GM13976 (cell line): ENCODE measurements at places on chromosomes 4 and X.

DNA sequence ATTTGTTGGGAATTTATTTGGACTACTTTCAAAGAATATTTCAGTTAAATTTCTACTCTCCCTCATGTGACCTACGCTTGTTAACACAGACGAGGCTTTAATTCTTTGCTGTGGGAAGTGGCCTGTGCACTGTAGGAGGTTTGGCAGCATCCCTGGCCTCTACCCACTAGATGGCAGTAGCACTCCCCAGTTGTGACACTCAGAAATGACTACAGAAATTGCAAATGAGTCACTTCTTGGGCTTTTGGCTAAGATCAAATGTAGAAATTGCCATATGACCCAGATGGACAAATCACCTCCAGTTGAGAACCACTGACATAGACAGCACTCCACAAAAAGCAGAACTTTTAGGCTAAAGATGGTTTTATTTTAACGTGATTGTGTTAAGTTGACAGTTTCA lies 22.1 kb downstream of the PIR start:
- DNase-seq, result peak; percentile 51

DNA sequence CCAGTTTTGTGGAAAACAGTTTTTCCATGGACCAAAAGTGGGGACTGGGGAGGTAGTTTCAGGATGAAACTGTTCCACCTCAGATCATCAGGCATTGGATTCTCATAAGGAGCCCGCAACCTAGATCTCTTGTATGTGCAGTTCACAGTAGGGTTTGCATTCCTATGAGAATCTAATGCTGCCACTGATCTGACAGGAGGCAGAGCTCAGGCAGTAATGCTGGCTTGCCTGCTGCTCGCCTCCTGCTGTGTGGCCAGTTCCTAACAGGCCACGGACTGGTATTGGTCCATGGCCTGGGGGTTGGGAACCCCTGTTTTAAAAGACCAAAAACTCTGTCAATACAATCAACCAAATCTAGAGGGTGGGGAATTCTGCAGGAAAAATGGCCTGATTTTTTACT lies 100.0 kb upstream of the EOLA2 start:
- DNase-seq, result no peak

- DNase-seq, result no peak
Observed at GRCh38 chr4:76058888-76059426, 15.6 kb upstream of the ART3 start.

DNA sequence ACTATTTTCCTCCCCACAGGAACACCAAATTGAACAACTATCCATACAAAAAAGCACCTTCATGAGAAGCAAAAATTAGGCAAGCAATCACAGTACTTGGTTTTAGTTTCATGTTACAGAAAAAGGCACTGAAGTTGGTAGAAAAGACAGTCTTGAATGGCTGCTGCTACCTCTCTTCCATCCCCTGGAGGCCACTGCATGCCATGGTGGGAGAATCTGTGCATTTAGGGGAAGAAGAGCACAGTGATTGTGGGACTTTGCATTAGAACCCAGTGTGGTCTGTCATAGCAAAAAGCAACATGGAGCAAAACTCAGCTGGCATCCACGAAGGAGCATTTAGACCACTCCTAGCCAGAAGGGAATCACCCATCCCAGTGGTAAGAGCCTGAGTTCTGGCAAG lies 941.9 kb downstream of the PCDH18 start:
- no peak for DNase-seq

- peak; percentile 33 for DNase-seq
Observed at GRCh38 chr4:26307037-26307800, 13.6 kb upstream of the RBPJ start.

DNA sequence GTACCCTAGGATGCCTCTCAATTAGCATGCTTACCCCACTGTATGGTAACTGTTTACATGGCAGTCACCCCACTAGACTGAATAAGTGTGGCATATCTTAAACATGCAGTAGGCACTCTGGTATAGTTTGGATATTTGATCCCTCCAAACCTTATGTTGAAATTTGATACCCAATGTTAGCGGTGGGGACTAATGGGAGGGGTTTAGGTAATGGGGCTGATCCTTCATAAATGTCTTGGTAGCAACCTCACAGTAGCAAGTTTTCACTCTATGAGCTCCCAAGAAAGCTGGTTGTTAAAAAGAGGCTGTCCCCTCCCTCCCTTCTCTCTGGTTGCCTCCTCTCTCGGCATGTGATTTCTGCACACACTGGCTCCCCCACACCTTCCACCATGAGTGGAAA lies 10.1 kb downstream of the TMEM150C start:
- no peak for DNase-seq

- no peak for DNase-seq
Observed at GRCh38 chr4:38315286-38315685, 348.7 kb upstream of the KLF3 start.

DNA sequence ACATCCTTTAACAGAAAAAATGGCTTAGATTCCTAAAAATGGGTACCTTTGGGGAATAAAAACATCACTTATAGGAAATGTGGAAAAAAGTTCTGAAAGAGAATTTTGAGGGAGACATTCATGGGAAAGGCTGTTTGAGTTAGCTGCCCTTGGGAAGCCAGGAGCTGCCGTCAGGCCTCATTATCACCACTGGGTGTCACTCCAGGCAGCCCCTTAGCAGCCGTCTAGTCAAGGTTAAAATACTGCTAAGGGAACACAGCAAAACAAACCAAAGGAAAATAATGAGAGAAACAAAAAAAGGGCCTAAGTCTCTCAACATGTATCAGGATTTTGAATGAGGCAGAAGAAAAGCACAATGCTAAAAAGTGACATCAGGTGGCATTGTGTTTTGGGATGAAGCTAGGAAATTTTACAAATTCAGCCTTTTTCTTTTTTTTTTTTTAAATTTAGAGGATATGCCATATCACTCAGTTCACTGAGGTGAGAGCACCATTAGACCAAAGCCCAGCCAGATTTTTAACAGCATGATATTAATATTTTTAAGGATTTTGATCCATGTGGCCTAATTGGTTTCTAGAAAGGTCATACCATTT lies 235.3 kb downstream of the GPAT3 start:
- DNase-seq, result peak; percentile 17

- peak; percentile 75 for DNase-seq
Observed at GRCh38 chr4:139214039-139214534, 37.1 kb upstream of the ELF2 start.

- DNase-seq, result no peak
Observed at GRCh38 chr4:117968606-117969005, 65.7 kb upstream of the NDST3 start.

GRCh38 chr4:41879552-41879951 lies 55.7 kb upstream of the TMEM33 start:
- no peak for DNase-seq

GRCh38 chr4:112800001-112800400 lies 163.1 kb downstream of the LARP7 start:
- DNase-seq, result no peak

DNA sequence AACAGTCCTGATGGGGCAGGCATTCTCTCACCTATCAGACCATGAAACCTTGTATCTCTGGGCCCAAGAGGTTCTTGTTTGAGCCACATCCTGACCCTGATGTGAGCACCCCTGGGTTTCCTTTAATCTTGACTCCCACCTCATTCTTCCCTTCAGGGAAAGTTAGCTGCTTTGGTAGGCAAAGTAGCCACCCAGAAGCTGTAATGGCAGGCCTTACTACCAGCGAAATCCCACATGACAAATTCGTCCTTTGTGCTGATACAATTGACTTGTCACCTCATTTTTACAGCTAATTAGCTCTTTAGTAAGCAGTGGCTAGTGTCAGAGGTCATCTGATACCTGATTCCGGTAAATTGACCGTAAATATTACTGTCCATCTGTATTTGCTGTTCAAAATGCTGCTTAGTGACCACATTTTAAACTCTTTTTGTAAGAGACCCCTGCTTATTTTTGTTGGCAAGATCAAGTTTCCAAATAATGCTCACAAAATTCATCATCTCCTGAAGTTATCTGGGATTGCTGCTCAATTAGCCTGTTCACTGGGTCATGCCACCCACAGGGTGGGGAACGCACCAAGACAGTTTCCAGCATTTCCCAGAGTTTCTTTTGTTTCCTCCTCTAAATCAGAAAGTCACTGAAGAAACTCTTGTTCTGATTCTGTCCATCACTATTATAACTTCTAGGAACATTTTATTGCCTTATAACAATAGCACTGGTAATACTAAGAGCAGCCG lies 329.7 kb downstream of the GPAT3 start:
- DNase-seq, result no peak

DNA sequence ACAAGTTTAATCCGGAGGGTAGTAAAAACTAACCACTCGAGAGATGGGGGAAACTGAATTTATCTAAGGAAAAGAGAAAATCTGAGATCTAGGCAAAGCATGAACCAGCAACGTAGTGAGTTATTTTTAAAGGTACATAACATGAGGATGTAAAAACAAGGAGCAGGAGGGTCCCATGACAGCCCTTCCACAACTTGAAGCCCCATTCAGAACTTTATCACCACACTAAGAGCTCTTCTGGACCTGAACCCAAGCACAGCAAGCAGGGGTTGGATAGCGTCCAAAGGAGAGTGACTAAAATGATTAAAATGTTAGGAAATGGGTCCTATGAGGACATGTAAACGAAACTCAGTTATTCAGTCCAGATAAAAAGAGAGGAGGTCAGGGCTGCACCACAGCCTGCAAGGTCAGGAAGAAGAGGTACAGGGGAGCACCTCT lies 16.2 kb downstream of the SH3RF1 start:
- DNase-seq, result no peak

- no peak for DNase-seq
Observed at GRCh38 chr4:37728064-37728463, 41.9 kb upstream of the RELL1 start.

GRCh38 chr4:147844781-147845180 lies 112.9 kb downstream of the ARHGAP10 start:
- DNase-seq, result no peak

GRCh38 chrX:98067611-98068010 lies 1183.9 kb downstream of the RPA4 start:
- DNase-seq, result no peak

DNA sequence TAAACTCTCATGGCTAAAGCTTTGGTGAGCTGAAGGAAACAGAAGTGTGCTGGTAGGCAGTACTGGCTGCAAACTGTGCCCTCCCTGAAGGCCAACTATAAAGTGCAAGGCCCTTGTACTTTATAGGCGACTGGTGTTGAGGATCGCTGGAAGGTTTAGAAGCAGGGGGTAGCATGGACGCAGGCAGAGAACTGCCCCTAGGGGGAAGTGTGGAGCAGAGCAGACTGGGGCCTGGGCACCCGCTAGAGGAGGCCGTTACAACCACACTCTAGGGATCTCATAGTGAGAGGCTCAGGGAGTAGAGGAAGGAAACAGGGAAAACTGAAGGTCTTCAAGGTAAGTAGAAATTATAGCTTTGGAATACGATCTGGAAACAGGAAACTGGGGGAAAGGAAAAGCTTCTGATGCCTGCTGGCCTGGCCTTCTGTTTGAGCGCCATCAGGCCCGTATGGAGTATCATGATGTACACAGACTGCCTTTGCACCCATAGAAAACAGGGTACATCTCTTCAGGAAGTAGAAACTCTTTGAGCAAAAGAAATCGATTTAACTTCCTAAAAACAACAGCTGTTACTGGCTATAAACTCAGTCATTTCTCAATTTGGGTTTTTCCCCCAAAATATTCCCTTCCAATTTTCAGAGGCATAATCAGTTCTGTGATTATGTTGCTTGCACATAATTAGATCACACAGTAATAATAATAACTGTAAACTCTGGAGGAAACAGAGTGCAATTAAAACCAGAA lies 23.9 kb upstream of the TMSB4X start:
- DNase-seq, result no peak

- no peak for DNase-seq
Observed at GRCh38 chrX:122219226-122219625, 964.9 kb upstream of the GRIA3 start.

- DNase-seq, result no peak
Observed at GRCh38 chr4:139849219-139849618, 183.6 kb downstream of the MGST2 start.

GRCh38 chr4:1675802-1676137 lies 8.3 kb downstream of the FAM53A start:
- DNase-seq, result no peak

GRCh38 chr4:6246170-6246634 lies 23.4 kb upstream of the WFS1 start:
- DNase-seq, result no peak

DNA sequence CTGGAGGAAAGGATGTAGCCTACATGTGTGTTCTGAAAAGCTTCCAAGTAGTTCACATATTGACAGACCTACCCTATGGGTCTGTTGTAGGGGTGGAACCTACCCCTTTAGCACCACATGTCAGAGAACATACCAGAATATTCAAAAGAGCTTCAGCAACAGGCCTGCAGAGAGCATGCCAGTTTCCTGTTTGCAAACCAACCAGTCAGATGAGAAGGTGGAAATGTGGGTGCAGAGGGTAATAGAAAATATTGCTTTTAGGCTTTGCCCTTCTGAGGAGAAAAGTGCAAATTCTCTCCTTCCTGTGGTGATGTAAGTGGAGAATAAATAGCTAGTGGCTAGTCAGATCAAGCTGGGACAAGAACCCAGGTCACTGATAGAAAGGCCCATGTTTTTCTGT lies 16.4 kb downstream of the INTS6L start:
- no peak for DNase-seq

DNA sequence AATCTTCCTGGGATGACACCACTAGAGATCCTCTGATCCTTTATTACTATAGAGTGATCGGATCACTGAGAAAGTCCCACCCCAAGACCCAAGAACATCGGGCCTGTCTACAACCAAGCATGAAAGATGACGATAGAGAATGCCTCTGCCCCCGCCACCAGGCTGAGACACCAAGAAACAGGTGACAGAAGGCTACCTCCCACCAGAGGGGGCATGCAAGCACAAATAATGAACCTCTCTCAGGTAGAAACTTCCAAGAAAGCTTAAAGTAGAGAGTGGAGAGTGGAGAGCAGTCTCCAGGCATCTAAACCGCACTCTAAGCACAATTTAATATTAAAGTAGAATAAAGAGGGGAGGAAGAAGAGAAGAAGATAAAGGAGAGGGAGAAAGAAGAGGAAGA lies 402.6 kb downstream of the INPP4B start:
- DNase-seq, result no peak

DNA sequence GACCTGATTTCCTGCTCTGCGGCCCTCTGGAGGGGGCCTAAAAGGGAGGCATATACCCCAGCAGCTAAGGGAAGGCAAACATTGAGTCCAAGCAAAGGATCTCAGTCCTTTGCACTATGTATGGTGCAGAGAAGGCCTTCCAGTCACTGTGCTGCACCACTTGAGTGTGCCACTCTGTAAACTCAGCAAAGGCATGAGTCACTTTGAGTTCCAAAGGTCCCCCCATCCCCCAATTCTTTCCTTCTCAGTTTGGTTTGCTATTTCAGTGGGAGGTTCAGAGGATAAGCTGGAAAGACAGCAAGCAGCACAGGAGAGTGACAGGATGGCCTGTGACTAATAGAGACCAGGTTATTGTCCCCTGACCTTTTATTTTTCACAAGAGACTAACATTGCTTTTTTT lies 131.3 kb downstream of the FHDC1 start:
- DNase-seq, result no peak

- DNase-seq, result no peak
Observed at GRCh38 chrX:150408007-150408406, 44.9 kb downstream of the MAMLD1 start.

DNA sequence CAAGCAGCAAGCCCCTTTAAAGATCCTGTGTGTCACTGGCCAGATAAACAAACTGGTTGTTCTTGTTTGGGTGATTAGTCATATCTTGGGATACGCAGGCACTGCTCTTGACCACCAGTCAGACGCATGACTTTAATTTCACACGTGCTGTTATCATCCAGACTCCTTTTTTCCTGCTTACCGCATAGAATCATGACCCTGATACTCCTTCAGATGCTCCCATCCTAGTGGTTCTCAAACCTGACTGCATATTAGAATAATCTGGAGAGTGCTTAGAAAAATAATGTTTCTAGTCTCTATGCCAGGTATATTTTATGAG lies 78.8 kb downstream of the CLDN22 start:
- no peak for DNase-seq
